HFFc6 (cell line): ENCODE measurements at places on chromosomes 2 and 18. TPM values are rescaled to one million over a fixed set of nuclear protein-coding genes. Genes with fewer than 3 reads are reported as not detected.

The SCYGR4 gene
- total RNA-seq = not detected in 3 replicates

GRCh38 chr18:61502472-61502871 lies 169.2 kb downstream of the CDH20 start:
- DNase-seq = peak; percentile 62

The B4GALT6 gene
- not detected in 3 replicates for total RNA-seq

The CIDEA gene
- not detected in 2 replicates for total RNA-seq

The REG1B gene
- total RNA-seq = not detected in 3 replicates

GRCh38 chr2:119943058-119943457 lies 69.8 kb upstream of the EPB41L5 start:
- no peak for DNase-seq

DNA sequence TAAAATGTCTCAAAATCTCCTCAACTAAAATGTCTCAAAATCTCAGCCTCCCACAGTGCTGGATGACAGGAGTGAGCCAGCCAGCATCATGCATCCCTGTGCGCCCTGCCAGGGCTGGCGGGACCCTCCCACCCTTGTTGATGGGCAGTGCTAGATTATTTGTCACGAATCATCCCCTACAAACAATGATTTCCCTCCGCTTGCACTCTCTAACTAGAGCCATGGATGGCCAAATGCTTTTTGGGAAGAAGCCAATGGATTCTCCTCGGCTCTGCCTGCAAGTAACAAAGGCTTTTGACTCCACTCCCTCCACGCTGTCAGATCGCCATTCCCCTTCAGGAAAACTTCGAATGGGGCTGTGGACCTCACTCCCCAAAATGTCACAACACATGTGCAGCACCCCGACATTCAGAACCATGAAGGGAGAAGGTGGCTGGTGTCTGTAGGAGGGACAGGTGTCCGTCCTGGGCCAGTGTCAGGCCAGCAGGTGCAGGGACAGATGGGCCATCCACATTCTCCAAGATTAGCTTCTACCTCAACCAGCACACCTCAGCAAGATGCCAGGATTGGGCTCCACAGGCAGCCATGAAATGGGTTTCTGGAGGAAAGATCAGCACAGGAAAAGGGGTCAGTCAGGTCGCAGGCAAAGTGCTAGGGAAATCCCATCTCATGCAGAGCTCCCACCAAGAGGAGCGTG lies 11.5 kb downstream of the AMER3 start:
- DNase-seq = no peak

DNA sequence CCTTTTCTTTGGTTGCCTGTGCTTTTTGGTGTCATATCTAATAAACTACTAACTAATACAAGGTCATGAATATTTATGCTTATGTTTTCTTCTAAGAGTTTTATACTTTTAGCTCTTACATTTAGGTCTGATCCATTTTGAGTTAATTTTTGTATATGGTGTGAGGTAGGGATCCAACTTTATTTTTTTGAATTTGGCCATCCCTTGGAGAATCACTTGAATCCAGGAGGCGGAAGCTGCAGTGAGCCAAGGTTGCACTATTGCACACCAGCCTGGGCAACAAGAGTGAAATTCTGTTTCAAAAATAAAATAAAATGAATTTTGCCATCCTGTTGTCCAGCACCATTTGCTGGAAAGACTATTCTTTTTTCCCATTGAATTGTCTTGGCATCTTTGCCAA lies 8.6 kb upstream of the HPCAL1 start:
- no peak for DNase-seq

The VWC2L gene
- total RNA-seq = not detected in 2 replicates

The WDCP gene
- total RNA-seq = 12.8 to 17.1 TPM (median 13.3 TPM) in 3 replicates
